ENCODE measurements at places on chromosomes 13 and 19.

GRCh38 chr13:81602241-81602640 is 1261.3 kb upstream of the SPRY2 start:
- no peak for DNase-seq

DNA sequence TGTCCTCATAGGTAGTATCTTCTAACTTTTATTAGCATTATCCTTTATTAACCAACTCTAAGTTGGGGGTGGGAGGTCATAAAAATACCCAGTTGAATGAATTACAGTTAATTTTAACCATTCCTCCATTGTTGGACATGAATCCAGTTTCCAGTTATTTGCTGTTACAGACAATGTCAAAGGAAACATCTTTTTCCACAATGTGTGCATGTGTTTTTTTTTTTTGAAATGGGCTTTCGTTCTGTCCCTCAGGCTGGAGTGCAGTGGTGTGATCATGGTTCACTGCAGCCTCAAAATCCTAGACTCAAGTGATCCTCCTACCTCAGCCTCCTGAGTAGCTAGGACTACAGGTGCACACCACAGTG is 32.0 kb downstream of the KLF5 start:
- no peak for DNase-seq

GRCh38 chr19:640161-640558 is 481 bp downstream of the FGF22 start:
- no peak for DNase-seq

GRCh38 chr13:114311908-114312307 is 2.4 kb upstream of the CHAMP1 start:
- DNase-seq: no peak

DNA sequence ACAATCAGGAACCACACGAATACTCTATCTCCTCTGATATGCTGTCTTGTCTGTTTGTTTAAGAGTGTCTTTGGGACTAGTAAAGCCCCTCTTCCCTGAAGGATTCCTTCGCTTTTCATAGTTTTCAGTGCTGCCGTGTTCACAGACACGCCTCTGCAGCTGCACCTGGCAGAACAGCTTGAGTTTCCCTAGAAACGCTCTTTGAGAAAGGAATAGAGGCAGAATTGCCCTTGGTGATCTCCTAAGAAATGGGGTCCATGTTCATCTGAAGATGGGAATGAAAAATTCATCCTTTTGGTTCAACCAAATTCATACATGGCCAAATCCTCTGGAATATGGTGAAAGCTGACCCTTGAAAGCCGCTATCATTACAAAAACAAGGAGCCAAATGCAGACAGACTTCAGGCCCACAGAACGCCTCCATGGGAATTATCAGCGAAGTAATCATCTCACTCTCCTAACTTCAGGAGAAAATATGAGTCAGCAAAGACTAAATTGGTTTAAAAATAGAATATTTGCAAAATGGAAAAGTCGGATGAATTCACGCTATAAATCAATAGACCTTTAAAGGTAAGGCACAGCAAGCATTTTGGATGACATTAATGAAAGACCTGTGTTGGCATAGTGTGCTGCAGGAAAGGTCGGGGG is 5.5 kb downstream of the SACS start:
- no peak for DNase-seq

Data from HFF-Myc (cell line).